ENCODE measurements at places on chromosomes 2 and 18.

- no peak for DNase-seq
Observed at GRCh38 chr2:106009096-106009495, 185.0 kb downstream of the UXS1 start.

DNA sequence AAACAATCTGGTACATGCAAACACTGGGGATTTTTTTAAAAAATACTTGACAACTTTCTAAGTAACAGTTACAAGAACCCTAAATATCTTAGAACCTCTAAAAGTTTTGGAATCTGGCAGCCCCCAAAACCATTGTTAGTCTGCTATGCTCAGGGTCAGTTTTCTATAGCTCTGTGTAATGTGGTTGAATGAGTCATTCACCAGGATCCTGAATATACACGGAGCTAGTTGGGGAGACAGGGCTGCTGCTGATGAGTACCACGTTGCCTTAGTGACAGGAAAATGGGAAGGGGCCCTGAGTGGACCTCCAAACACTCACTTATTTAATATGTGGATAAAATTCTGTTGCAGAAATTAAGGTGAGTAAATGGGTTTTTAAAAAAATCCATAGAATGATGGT is 36.9 kb upstream of the TANC1 start:
- no peak for DNase-seq

DNA sequence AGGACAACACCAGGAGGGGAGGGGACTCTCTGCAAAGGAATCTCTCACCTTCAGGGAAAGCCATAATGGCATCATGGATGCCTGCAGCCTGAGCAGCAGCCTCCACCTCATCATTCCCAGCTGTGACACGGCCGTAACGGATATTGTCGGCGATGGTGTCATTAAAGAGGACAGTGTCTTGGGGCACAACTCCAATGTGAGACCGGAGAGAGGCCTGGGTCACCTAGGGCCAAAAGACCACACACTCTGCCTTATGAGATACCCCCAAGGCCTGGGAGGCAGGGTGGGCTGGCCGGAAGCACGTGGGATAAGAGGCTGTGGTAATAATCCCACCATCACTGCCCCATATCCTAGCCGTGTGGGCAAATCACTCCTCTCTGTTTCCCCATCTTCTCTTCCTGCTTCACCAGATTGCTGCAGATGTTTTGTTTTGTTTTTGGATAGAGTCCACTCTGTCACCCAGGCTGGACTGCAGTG is 4.3 kb downstream of the ZFAND2B start:
- DNase-seq: no peak

DNA sequence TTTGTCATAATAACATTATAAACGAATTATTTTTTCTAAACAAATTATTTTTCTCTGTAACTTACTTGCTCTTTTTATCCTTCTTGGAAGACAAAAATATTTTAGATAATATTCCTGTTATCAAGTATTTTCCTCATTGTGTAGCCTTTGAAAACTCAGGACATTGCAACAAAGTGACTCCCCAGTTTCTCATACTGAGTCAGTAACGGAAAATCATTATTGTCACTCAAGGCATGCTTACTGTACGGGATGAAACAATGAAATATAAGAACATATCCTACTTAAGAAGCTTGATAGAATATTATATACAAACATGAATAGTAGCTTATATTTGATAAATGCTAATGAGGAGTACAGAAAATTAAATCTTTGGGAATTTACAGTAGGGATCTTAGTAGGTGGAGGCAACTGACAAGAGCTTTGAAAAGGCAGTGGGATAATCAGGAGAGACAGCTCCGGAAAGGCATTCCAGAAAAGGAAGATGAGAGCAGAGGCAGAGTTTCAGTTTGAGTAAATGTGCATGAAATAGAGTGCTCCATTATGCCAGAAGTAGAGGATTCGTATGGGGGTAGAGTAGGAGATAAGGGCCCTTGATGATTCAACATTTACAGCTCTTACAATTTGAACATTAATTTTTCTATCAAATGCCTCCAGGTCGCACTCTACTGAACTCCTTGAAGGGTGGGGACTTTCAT is 14.0 kb upstream of the YES1 start:
- no peak for DNase-seq

DNA sequence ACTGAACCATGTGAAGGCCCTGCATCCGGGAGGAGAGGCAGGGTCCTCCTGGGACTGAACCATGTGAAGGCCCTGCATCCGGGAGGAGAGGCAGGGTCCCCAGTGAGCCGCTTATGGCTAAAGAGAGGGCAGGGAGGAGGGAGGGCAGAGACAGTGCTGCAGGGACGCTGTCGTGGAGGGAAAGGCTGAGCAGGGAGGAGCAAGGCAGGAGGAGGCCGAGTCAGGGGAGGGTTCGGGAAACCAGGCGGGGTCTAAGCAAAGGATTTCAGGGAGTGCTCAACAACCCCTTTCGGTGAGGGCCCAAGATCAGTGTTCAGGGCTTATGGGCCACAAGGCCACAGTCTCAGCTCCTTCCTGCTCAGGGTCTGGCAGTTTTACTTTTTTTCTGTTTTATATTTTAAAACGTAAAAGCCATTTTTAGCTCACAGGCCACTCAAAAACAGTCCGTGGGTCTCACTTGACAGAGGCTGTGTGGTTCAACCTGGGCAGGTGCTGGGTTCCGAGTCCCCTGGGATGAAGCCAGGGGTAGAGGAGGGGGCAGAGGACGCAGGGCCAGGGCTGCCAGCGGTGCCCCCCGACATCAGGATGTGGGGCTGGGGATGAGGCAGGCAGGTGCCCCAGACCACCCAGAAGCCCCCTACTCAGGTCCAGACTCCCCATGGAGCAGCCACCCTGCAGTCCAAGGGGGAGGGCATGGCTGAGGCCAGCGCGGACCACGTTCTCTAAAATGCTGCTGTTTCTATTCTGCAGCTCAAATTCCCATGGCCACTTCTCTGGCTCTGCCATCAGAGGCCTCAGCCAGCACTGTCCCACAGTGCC is 5.2 kb downstream of the TMEM18 start:
- no peak for DNase-seq

GRCh38 chr18:45046228-45046627 is 365.5 kb downstream of the SETBP1 start:
- no peak for DNase-seq

GRCh38 chr2:205198140-205198525 is 484.2 kb upstream of the NRP2 start:
- DNase-seq: no peak

DNA sequence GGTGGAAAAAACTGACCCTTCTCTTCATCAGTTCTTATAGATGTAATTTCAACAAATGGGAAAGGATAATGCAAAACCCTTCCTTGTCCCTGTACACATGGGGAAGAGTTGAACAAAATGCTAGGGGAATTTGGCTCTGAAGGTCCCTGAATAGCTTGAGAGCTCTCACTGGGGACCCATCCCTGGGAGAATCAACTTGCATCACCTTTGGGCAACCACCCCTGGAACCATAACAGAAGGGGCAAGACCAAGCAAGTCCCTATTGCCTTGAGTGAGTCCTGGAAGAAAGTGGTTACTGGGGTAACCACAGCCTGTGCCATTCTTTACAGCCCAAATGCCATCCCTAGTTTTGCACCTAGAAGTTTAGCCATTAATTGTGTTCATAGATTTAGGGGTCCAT is 52.2 kb upstream of the B3GNT2 start:
- no peak for DNase-seq

- DNase-seq: no peak
Observed at GRCh38 chr2:236538242-236538641, 31.4 kb upstream of the ACKR3 start.

DNA sequence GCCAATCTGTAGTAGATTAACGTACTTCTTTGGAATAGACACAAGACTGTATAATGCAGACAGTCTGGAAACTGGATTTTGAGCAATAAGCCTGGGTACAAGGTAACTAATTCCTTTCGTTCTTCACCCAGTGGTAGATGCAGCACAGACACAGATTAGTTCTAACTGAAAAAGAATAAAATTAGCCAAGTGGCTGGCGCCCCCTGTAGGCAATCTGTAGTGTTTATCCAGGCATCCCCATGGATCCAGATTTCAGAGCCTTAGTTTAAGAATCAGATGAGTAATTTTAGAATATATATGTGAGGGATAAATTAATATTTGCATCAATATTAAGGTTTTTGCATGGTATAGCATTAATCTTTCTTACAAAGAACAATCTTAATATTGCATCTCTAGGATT is 563.9 kb downstream of the DCC start:
- DNase-seq: no peak

DNA sequence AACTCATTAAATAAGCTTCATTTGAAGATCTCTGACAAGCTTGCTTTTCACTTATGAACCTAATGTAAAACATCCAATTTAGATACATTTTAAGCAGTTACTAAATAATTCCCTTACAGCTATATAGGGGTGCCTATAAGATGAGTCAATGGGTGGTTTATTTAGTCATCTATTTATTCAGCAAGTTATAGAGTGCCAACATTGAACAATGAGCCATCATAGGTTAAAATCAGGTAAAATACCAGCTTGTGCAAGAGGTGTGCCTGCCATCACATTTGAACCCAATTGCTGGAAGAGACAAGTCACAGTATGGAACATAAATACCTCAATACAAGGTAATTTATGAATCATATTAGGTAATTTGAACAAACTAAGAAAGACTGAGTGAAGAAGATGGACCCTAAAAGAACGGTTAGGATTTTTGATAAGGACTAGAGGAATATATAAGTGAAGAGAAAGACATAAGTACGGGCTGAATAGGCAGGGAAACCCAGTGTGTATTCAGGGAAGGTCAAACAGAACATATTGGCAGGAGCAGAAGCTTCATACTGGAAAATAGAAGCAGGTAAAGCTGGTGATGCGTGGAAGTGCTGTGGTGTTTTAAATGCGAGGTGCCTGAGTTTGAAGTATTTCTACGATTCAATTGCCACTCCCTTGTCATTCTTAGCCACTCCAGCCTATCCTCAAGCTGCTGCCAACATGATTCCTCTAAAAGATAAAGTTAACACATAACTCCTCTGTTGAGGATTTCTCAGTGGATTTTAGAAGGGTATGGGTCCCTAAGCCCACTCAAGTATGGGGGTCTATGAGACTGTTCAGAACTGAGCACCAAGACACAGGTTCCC is 18.9 kb upstream of the STAT4 start:
- no peak for DNase-seq

GRCh38 chr2:197269815-197270214 is 40.8 kb downstream of the ANKRD44 start:
- no peak for DNase-seq

GRCh38 chr2:240137596-240138253 is 1.6 kb upstream of the COPS9 start:
- DNase-seq: no peak

DNA sequence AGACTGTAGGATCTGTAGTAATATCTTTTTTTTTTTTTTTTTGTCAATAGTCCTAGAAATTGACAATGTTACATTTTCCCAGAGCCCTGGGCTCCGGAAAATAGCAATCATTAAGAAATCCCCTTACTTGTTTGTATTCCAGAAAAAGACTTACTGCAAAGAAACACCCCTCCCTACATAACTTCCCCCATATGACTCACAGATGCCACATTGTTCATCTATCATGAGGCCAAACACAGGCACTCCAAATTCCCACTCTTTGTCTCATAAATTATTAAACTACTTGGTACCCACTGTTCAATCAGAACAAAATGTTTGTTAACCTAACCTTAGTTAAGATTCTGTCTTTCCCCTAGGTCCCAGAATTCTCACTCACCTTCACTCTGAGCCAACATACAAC is 53.5 kb downstream of the TEX51 start:
- DNase-seq: no peak

DNA sequence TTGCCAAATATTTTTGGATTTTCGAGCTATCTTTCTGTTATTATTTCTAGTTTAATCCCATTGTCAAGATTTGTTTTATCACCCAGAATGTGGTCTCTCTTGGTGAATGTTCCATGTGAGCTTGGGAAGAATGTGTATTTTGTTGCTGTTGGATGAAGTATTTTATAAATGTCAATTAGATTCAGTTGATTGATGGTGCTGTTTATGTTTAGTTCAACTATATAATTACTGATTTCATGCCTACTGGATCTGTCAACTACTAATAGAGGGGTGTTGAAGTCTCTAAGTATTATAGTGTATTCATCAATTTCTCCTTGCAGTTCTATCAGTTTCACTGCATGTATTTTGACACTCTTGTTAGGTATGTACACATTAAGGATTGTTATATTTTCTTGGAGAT is 34.7 kb upstream of the RMND5A start:
- DNase-seq: no peak

GRCh38 chr2:97878865-97879264 is 116.9 kb downstream of the TMEM131 start:
- no peak for DNase-seq

GRCh38 chr2:168089200-168089599 is 158.2 kb downstream of the STK39 start:
- DNase-seq: no peak

DNA sequence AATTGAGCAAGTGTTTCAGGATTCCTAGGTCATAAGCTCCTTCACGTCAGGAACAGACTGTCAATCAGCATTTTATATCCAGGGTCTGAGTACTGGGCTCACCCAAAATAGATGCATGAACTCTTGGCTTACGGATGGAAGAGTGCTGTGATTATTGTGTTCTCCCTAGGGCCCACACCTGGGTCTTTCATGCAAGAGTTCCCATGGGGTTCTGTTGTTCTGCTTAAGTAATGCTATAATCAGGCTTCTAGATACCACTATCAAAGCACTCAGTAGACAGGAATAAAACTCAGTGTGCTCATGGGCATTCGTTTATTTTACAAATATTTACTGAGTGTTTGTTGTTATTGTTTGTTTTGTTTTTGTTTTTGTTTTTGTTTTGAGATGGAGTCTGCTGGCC is 46.4 kb upstream of the PMAIP1 start:
- DNase-seq: no peak

GRCh38 chr2:207235621-207236020 is 69.9 kb upstream of the KLF7 start:
- DNase-seq: no peak

DNA sequence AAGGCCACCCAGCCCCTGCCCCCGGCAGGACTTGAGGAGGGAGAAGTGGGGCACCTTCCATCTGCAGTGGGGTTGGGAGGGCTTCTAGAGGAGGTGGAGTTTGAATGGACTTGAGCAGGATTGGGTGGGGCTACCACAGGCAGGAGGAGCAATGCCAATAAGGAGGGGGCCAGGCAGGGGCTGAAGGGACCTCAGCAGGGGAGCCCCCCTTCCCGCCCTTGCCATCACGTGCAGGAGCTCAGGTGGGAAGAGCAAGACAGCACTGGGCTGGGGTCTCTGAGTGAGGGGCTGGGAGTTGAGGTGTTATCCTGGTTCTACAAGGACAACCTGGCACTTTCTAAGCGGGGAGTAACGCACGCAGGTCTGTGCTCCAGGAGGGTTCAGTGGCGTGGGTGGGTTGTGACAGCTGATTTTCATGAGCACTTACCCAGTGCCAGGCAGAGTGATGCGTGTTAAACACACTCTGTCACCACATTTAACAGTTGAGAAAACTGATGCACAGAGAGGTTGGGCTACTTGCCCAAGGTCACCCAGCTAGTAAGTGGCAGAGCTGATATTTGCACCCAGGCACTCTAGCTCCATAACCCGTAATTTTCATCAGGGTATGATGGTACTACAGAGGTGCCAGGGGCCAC is 4.8 kb downstream of the CHRND start:
- DNase-seq: no peak

DNA sequence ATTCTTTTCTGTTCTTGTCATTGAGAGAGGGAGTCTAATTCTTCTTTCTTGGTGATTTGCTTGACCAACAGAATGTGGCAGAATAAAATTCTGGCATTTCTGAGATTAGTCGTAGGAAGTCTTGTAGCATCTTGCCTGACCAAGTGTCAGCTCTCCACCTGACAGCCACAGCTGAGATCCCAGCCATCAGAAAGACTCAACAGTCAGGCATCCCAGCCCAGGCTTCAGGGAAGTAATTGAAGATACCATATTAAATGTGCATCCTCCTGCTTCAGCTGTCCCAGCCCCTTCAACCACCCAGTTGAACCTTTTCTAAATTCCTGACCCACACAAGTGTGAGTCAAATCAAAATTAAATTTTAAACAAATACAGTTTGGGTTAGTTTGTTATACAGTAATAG is 208.3 kb downstream of the PIK3C3 start:
- DNase-seq: no peak

Data from CD4-positive, alpha-beta T cell treated with Interleukin-15 for 1 hour (primary cell).